ENCODE measurements at places on chromosomes 12 and 14. TPM values are rescaled to one million over a fixed set of nuclear protein-coding genes. Genes with fewer than 3 reads are reported as not detected.

CEBPE gene
- total RNA-seq: 4.4 TPM

PRPH gene
- not detected for total RNA-seq

PZP gene
- 0.05 TPM for total RNA-seq

KLRK1 gene
- 0.98 TPM for total RNA-seq

KRT73 gene
- total RNA-seq: not detected

TMPRSS12 gene
- not detected for total RNA-seq

GRCh38 chr12:52427083-52427482, 7.1 kb downstream of the KRT75 start:
- no peaks in the 10 kb centered on the region for H3K4me1 ChIP-seq
- no peak overlapping the region for H3K4me3 ChIP-seq
- no peaks in the 10 kb centered on the region for H3K36me3 ChIP-seq
- no peak overlapping the region for H3K27ac ChIP-seq
- DNase-seq: no peak

- H3K4me3 ChIP-seq: no peak overlapping the region
- no peak overlapping the region for H3K27ac ChIP-seq
- H3K4me1 ChIP-seq: no peaks in the 10 kb centered on the region
These were observed 137.2 kb downstream of the PDZRN4 start for GRCh38 chr12:41325336-41325735.

DNA sequence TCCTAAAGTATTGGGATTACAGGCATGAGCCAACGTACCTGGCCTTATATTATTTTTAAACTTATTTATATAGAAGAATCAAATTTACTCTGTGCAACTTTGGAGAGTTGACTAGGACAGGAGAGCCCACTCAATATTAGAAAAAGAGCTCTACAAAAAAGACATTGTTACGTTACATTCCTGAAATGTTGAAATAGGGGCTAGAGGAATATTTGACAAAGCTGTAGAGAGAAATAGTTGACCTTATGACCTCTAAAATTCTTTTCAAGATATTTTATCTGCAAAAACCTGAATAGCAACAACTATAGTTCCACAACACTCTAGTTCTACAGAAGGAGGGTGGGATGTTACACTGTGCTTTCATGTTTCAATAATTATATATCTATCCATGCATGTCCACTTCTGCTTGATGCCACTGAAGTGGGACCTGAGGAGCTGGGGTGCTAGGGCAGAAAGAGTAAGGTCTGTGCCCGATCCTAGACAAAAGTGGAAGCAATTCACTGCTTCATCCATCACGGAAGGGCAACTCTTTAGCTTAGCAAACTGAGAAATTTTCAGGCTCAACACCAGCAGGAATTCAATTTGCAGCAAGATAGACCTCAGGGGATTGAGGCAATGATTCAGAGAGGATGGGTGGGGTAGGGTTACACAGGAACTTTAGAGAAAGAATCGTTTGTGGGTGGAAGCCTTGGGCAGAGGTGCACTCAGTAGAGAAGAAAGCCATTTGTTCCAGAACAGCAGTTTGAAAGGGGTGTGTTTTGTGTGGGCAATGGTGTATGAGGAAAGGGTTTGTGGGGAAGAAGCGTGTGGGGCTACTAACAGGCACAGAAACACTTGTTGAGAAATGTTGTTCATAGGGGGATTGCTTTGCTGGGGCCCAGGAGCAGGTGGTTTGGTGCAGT, 16.0 kb upstream of the RNASE10 start:
- DNase-seq: no peak
- no peaks in the 10 kb centered on the region for H3K27me3 ChIP-seq
- no peak overlapping the region for H3K27ac ChIP-seq
- H3K36me3 ChIP-seq: no peaks in the 10 kb centered on the region
- no peak overlapping the region for H3K4me3 ChIP-seq

- H3K27me3 ChIP-seq: no peaks in the 10 kb centered on the region
- no peaks in the 10 kb centered on the region for H3K36me3 ChIP-seq
- DNase-seq: no peak
These were observed 55.8 kb downstream of the TMEM30B start for GRCh38 chr14:61225344-61225743.

DNA sequence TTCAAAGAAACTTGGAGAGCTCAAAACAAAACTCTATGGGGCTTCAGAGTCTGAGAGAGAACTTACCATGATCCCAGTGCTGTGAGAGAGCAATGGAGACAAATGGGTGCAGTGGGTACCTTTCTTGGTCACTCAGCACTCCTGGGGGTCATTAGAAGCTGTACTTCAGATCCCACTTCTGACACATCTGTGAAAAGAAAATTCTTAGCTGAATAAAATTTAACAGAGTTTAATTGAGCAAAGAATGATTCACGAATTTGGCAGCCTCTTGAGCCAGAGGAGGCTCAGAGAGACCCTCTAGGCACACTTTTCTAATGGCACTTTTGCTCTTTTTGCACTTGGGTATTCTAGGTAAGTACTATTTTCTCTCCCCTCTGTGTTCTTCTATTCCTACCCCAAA, 96.8 kb upstream of the SYT10 start:
- H3K4me1 ChIP-seq: no peaks in the 10 kb centered on the region
- no peaks in the 10 kb centered on the region for H3K36me3 ChIP-seq
- H3K4me3 ChIP-seq: no peak overlapping the region
- no peaks in the 10 kb centered on the region for H3K27me3 ChIP-seq
- H3K27ac ChIP-seq: no peak overlapping the region

GRCh38 chr14:72549854-72550253, 344.0 kb downstream of the DPF3 start:
- peaks cover 5% of the 10 kb centered on the region for H3K4me1 ChIP-seq
- H3K27me3 ChIP-seq: no peaks in the 10 kb centered on the region
- H3K36me3 ChIP-seq: no peaks in the 10 kb centered on the region
- H3K27ac ChIP-seq: no peak overlapping the region
- no peak overlapping the region for H3K4me3 ChIP-seq
- no peak for DNase-seq

DNA sequence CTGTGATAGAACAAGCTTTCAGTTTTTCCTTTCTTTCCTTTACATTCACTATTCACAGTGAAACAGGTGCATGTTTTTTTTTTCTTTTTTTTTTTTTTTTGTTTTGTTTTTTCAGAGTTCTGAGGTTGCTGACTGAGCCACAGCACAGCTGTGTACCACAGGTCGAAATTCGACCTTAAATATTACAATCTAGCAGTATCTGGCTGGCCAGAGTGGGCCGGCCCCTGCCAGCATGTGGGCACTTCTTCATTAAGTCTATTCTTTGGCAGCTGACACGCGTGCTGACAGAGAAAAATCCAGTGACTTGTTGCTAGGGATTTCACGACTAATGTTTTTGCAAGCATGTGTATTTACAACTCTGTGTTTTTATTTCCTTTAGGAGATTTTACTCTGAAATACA, 33.9 kb downstream of the FBXO33 start:
- H3K36me3 ChIP-seq: peaks cover 10% of the 10 kb centered on the region
- H3K27ac ChIP-seq: no peak overlapping the region
- H3K4me3 ChIP-seq: no peak overlapping the region
- no peaks in the 10 kb centered on the region for H3K27me3 ChIP-seq
- no peaks in the 10 kb centered on the region for H3K4me1 ChIP-seq

DNA sequence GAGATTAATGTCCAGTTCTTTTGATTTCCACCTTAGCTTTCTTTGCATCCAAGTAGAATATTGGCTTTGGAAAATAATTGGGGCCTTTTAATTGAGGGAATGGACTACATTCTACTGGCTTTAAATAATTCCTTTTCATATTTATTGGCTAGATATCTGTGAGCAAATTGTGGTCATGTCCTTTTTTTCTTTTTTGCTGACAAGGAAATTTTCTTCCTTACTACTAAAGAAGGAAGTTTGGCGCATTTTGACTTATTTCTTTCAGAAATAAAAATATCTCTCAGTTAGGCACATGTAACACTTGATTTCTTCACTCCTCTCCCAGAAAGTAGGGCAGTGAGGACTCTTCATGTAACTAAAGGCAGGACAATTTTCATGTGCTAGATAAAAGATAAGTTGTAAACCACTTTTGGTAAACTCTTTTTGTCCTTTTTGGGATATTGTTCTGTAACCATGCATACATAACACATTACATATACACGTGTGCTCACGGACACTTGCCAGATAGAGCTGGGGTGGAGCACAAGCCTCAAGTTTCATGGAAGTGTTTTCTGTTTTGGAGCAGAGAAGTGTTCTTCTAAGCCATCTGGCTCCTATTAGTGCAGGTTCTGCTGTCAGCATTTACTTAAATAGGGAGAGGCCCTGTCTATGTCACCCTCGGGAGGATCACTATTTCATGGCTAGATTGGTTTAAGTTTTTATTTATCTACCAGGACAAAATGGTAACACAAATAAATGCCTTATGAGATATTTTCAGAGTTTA, 85.1 kb upstream of the LRIG3 start:
- H3K4me3 ChIP-seq: no peak overlapping the region
- no peaks in the 10 kb centered on the region for H3K27me3 ChIP-seq
- DNase-seq: no peak
- H3K27ac ChIP-seq: no peak overlapping the region
- no peaks in the 10 kb centered on the region for H3K36me3 ChIP-seq
- H3K4me1 ChIP-seq: no peaks in the 10 kb centered on the region

DNA sequence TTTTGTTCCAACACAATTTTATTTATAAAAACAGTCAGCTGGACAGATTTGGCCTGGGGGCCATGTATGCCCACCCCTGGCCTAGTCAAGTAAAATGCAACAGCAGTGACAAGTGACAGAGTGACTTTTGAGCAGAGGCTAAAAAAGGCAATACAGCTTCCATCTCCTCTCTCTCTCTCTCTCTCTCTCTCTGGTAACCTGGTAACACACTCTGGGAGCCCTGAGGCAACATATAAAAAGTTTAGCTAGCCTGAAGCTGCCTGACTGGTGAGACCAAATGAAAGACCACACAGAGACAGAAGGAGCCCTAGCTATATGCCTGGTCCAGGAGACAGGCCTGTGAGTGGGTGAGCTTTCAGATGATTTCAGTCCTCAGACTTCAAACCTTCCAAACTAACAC, 105.4 kb downstream of the DENND5B start:
- H3K27ac ChIP-seq: no peak overlapping the region
- H3K27me3 ChIP-seq: no peaks in the 10 kb centered on the region
- H3K4me1 ChIP-seq: no peaks in the 10 kb centered on the region
- DNase-seq: no peak

- H3K4me1 ChIP-seq: no peaks in the 10 kb centered on the region
- no peaks in the 10 kb centered on the region for H3K36me3 ChIP-seq
- no peak for DNase-seq
- H3K4me3 ChIP-seq: no peak overlapping the region
- H3K27me3 ChIP-seq: no peaks in the 10 kb centered on the region
- no peak overlapping the region for H3K27ac ChIP-seq
These were observed 12.2 kb upstream of the CCDC60 start for GRCh38 chr12:119322301-119322723.

DNA sequence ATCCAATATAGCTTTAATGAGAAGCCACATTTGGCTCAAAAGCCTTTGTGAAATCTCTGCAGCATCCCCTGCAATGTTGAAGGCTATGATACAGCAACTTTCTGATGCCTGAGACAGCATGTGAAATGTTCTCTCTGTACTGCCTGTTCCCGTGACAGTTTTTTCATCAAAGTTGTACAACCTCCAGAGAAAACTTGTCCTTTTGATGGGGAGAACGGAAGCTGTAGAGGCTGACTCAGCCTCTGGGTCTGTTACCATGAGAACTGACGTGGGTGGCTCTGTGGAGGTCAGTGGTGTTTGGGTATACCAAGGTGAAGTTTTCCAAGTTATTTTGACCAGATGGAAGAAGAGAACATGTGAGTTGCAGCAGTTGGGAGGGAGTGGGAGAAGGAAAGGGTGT, 17.0 kb downstream of the SLC4A8 start:
- H3K36me3 ChIP-seq: no peaks in the 10 kb centered on the region
- H3K4me1 ChIP-seq: no peaks in the 10 kb centered on the region
- H3K27me3 ChIP-seq: no peaks in the 10 kb centered on the region
- H3K4me3 ChIP-seq: no peak overlapping the region
- H3K27ac ChIP-seq: no peak overlapping the region

GRCh38 chr14:85428926-85429325, 101.0 kb upstream of the FLRT2 start:
- no peaks in the 10 kb centered on the region for H3K36me3 ChIP-seq
- DNase-seq: no peak
- no peak overlapping the region for H3K27ac ChIP-seq
- no peaks in the 10 kb centered on the region for H3K27me3 ChIP-seq

DNA sequence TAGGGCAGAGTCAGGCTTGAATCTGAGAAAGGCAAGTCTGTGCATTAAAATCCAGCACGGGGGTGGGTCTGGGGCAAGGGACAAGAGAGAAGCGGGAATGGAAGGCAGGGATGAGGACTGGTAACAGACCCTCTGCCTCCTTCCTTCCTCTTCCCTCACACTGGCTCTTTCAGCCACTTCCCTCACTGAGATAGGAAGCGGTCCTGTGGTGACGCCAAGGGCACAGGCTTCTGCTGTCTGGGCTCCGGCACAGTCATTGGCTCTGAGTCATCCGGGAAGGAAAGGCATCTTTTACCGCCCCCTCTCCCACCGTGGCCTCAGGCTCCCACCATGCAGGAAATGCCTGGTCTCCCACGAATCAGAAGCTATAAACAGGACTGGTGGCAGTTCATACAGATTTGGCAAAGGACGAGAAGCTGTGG, 70.2 kb downstream of the ETV6 start:
- H3K27me3 ChIP-seq: no peaks in the 10 kb centered on the region
- H3K27ac ChIP-seq: no peak overlapping the region
- no peak for DNase-seq
- no peaks in the 10 kb centered on the region for H3K36me3 ChIP-seq
- H3K4me1 ChIP-seq: peaks cover 16% of the 10 kb centered on the region
- H3K4me3 ChIP-seq: no peak overlapping the region

- no peaks in the 10 kb centered on the region for H3K4me1 ChIP-seq
- DNase-seq: no peak
- no peak overlapping the region for H3K4me3 ChIP-seq
- no peak overlapping the region for H3K27ac ChIP-seq
These were observed 275.7 kb upstream of the SSTR1 start for GRCh38 chr14:37932008-37932407.

DNA sequence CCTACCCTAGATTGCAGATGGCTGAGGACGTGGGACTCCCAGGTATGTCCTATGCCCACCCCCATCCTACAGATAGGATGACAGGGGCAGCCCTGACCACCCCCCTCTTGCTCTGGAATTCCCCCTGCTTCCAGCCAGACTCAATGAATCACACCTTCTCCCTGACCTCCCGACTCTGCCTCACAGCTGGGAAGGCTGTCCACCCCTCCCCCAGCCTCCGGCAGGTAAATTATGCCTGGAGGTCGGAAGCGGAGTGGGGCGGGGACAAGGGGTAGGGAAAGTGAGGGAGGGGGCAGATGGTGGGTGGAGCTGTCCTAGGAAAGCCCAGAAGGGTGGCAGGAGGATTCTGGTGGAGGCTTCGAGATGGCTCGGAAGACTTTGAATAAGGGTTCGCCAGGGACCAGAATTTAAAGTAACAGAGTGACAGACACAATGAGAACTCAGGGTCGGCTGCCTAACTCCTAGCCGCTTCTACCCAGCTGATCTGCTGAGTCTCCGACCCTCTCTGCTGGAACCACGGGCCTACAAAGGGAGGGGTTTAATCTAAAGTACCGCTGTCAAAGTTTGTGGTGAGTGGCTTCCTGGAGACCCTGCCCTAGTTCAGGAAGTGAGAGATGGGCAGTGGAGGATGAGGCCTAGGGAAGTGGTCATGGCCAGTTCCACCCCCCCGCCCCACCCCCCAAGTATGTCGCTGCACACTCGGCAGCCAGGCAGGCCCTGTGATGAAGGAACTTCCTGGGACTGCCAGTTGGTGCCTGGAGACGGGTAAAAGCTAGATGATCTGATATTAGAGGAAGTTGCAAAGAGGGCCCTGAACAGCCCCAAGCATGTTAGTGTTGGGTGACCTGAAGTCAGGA, 4.2 kb downstream of the PLEKHG3 start:
- H3K36me3 ChIP-seq: no peaks in the 10 kb centered on the region
- peak overlapping the region; percentile 90 for H3K27ac ChIP-seq
- H3K27me3 ChIP-seq: no peaks in the 10 kb centered on the region
- H3K4me1 ChIP-seq: peaks cover 27% of the 10 kb centered on the region
- H3K4me3 ChIP-seq: no peak overlapping the region

- no peak overlapping the region for H3K27ac ChIP-seq
- H3K27me3 ChIP-seq: no peaks in the 10 kb centered on the region
- H3K4me3 ChIP-seq: no peak overlapping the region
These were observed 68.3 kb downstream of the DYRK2 start for GRCh38 chr12:67716817-67717216.

All from liver (tissue), 10 donors.